Inflammatory macrophage treated with lipopolysaccharide for 1 hour (primary cell): ENCODE measurements at places on chromosomes 13 and 19.

DNA sequence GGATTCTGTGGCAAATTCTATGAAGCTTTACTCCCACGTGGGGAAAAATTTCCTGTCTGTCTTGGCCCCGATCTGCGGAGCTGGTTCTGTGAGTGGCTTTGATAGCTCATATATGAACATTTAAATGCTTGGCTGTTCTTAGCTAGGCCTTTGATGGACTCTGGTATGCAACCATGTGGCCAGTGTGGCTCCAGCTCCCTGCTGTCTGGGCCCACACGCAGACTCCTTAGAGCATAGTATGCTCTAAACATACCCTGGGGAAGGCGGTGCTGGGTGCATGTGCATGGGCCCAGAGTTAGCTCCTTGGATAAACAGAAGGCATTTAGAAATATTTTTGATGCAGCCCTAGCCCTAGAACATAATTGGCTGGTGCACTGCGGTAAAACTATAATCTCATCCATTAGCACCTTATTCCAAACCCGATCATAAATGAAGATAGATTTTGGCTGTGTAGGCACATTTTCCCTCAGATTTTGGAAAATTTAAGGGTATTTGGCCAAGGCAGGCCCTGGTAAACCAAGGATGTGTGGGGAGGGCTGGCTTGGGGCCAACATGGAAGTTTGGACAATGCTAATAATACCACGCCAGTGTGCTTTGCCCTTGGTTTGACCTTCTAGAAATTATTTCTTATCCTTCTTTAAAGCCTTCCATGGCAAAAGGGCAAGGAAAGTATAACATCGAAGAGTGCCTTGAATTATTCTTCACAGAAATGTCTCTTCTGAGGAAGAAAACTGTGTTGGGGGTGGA is 153.5 kb downstream of the LMO7 start:
- DNase-seq, result no peak

DNA sequence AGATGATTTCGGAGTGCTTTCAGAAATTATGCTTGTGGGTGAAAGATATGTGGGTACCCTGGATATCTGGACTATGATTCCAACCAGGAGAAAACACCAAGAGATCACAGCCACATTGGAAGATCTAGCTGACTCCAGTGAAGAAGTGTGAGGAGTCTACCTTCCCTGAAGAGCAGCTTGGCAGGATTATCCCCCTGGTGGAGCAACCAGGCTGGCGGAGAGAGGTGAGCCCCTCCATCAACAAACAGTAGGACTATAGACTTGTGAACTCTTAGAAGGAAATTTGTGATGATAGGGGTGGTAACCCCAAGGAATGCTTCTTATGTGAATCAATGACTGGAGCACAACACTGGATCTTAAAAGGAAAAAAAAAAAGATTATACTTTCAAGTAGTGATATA is 47.8 kb upstream of the DIAPH3 start:
- no peak for DNase-seq

GRCh38 chr13:44938854-44939253 is 50.4 kb downstream of the NUFIP1 start:
- no peak for DNase-seq

DNA sequence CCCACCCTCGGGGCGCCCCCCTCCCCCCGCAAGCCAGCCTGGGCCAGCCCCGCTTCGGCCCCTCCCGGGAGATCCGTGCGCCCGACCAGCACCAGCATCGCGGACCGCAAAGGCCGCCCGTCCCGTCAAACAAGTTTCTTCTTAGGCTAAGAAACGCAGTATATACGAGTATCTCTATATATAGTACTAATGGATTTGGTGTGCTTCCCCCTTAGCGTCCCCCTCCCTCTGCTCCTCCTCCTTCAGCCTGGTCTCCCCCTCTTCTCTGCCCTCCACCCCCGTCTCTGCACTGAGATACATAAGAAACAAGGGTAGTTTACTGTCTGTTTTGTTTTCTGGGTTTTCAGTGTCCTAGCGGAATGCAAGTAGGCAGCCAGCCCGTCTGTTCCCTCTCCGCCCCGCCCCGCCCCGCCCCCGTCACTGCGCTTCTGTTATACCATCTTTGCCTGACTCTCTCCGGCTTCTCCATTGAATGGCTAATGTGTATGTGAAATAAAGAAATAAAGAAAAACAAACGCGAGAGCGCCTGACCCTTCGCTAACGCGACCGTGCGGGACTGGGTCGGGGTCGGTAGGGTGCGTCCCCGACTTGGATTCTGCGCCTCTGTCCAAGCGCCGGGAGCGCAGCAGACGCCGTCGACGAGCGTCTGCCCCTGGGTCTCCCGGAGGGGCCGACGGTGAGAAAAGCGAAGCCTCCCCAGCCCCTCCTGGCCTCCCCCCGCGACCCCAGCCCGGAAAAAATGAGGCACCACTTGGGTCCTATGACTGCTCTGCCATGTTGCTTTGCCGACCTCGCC is 4.2 kb downstream of the LYL1 start:
- DNase-seq, result peak; percentile 70

DNA sequence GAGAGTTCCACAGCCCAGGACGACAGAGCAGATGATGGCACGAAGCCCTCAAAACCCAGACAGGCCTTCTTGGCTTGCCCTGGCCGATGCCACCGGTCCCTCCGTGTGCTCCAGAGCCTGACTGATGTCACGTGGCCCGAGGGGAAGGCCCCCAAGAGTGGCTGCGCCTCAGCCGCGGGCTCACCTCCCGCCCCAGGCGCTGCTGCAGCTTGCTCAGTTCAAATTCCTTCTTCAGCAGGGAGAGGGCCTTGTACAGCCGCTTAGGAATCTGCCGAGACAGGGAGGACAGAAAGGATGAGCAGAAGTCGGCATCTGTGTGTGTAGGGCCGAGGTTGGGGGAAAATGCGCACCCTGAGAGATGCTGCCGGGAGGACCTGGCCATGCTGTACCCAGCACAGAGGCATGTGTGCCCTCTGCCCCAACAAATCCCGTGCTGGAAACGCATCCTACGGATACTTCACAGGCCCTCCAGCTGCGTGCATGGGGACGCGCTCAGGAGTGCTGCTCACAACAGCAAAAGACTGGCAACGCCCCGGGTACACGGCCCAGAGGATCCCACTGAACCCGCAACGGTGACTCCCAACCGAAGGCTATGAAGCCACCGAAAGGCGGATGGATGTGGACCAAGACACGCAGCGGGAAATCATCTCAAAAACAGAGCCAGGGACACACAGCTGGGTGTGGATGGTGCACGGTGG is 12.9 kb downstream of the LONP1 start:
- no peak for DNase-seq

GRCh38 chr19:49502866-49503581 is 6.8 kb downstream of the RPS11 start:
- DNase-seq, result peak; percentile 35

DNA sequence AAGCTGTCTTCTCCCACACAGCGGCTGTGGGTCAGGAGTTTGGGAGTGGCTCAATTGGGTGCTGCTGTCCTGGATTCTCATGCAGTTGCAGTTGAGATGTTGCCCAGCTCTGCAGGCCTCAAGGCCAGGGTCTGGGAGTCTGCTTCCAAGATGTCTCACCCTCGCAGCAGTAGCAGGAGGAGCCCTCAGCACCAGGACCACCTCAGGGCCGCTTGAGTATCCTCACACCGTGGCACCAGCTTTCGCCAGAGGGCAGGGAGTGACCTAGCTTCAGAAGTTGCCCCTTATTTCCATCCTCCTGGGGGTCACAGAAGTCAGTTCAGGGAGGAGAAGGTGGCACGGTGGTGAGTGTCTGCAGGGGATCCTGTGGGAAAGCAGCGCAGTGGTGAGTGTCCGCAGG is 20.9 kb downstream of the TFDP1 start:
- DNase-seq, result no peak
